ENCODE measurements at places on chromosomes 5 and 9.

GRCh38 chr5:126924331-126925033 is 105.9 kb downstream of the MARCHF3 start:
- DNase-seq, result no peak

- no peak for DNase-seq
These were observed 5.5 kb upstream of the RNU6ATAC start for GRCh38 chr9:134169724-134170401.

GRCh38 chr9:6675268-6675667 is 29.7 kb upstream of the GLDC start:
- DNase-seq, result no peak

DNA sequence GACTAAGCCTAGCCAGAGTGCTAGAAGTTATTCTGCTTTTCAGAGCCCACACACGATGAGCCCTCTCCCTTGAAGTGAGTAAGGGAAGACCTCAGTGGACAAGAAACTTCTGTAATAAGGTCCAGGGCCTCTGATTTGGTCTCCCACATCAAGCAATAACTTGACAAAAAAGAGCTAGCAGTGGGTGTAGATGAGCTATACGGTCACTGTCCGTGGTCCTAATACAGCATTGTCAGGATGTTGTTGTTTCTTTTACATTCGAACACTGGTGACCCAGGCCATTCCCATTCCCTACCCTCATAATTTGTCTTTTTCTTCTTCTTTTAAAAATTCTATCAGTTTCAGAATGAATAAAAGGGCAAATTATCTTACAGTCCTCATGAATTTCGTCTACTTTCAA is 5.2 kb downstream of the PCSK1 start:
- DNase-seq, result no peak

DNA sequence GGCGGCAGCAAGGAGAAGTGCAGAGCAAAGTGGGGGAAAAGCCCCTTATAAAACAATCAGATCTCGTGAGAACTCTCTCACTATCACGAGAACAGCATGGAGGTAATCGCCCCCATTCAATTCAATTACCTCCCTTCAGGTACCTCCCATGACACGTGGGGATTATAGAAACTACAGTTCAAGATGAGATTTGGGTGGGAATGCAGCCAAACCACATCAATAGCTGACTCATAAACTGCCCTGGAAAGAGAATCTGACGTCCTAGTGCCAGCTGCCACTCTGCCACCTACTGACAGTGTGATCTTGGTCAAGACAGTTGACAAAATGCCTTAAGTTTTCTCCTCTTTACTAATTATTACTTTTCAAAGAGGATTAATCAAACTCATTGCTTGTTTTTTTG is 128.3 kb downstream of the GPBP1 start:
- peak; percentile 29 for DNase-seq

DNA sequence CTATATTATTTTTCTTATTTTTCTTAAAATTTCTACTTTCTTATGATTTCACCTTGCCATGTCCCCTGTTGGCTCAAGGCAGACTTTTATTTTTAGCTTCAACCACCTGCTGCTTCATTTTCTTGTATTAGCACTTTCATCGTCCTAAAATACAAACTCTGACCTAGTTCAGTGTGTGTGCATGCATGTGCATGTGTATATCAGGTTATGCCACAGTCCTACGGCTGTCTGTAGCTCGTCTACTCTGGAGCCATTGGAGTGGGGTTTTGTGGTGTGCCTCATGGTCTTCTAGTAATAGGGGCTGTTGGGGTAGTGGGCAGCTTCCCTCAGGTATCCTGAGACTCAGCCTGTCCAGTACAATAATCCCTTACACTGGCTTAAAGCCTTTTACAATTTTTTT is 13.4 kb upstream of the SPINK1 start:
- DNase-seq, result no peak

GRCh38 chr5:165309446-165309845 is 1804.0 kb downstream of the MAT2B start:
- no peak for DNase-seq

DNA sequence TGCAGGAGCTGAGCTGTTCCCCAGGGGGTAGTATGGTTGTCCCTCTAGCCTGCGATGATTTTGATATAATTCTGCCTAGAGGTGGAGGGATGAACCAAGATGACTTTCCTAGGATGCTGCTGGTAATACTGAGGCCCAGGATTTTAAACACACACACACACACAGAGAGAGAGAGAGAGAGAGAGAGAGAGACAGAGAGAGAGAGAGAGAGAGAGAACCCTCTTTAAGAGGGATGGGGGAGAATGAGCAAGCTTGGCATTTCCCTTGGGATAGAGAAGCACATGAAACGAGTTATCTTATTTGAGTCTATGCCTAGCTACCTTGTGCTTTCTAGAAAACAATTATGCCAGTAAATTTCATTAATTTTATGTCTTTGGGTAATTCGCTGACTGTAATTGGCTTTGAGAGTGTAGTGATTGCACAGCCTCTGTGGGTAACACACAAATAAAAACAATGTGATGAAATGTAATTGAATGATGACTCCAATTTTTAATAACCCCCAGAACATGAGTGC is 338.4 kb downstream of the ARHGEF28 start:
- DNase-seq, result no peak

DNA sequence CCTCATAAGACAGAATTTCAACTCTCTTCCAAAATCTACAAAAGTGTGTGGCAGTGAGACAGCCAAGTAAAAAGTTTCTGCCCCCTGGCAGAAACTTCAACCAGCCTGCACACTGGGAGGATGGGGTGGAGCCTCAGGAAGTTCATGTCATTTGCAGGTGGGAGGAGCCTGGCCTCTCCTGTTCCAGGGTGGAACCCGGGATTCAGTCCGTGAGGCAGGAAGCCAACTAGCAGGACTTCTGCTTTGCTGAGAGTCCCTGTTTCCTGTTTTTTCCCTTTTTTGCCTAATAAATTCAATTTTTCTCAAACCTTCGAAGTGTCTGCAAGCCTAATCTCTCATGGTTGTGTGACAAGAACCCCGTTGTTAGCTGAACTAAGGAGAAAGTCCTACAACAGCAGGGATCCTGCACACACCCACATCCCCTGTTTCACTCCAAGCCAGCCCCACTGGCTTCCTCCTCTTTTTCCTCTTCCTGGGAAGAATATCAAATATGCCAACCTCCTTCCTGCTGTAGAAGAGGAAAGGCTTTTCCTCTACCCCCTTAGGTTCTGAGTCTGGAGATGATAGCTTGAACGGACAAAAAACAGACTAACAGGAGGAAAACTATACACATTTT is 69.3 kb downstream of the ALDH7A1 start:
- DNase-seq, result no peak

GRCh38 chr5:66989286-66989685 is 207.3 kb downstream of the CD180 start:
- DNase-seq, result no peak

DNA sequence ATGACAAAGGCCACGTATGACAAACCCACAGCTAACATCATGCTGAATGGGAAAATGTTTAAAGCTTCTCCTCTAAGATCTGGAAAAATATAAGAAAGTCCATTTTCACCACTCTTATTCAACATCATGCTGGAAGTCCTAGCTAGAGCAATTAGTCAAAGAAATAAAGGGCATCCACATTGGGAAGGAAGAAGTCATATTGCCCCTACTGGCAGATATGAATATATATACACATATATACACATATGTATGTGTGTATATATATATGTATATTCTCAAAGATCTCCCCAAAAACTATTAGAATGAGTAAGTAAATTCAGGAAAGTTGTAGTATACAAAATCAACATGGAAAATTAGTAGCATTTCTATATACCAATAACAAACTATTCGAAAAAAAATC is 17.1 kb downstream of the APBA1 start:
- no peak for DNase-seq

- no peak for DNase-seq
These were observed 80.5 kb upstream of the LMX1B start for GRCh38 chr9:126532951-126533925.

- DNase-seq, result no peak
These were observed 674.1 kb downstream of the NR2F1-AS1 start for GRCh38 chr5:92906798-92907376.

DNA sequence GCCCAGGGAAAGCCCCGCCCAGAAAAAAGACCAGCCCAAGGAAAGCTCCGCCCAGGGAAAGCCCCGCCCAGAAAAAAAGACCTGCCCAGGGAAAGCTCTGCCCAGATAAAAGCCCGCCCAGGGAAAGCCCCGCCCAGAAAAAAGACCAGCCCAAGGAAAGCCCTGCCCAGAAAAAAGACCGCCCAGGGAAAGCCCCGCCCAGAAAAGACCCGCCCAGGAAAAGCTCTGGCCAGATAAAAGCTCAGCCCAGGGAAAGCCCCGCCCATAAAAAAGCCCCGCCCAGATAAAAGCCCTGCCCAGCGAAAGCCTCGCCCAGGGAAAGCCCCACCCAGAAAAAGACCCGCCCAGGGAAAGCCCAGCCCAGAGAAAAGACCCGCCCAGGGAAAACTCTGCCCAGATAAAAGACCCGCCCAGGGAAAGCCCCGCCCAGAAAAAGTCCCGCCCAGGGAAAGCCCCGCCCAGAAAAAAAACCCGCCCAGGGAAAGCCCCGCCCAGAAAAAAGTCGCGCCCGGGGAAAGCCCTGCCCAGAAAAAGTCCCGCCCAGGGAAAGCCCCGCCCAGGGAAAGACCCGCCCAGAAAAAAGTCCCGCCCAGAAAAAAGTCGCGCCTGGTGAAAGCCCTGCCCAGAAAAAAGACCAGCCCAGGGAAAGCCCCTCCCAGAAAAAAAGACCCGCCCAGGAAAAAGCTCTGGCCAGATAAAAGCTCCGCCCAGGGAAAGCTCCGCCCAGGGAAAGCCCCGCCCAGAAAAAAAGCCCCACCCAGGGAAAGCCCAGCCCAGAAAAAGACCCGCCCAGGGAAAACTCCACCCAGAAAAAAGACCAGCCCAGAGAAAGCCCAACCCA is 11.9 kb downstream of the GRIN1 start:
- peak; percentile 32 for DNase-seq

GRCh38 chr9:86456416-86456815 is 102.2 kb upstream of the TUT7 start:
- no peak for DNase-seq

GRCh38 chr5:31573494-31574142 is 41.5 kb downstream of the C5orf22 start:
- DNase-seq, result no peak

- DNase-seq, result no peak
These were observed 178.7 kb downstream of the NDUFS4 start for GRCh38 chr5:53739111-53739510.

- DNase-seq, result no peak
These were observed 124.6 kb downstream of the ROR2 start for GRCh38 chr9:91825422-91825821.

DNA sequence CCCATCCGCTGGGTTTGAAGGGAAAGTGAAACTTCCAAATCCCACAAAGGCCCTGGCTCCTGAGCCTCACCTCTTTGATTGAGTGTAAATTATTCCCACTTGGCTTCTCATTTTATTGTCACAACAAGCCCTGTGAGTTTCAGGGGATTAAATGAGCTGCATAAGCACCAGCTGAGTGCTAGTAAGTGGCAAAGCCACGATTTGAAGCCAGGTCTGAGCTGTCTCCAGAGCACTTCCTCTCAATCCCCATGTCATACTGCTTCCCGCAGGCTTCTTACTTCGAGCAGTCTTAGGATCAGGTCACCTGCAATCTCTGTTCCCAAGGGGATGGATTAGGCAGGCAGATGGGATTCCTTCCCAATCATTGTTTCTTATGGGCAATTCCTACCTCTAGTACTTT is 18.0 kb downstream of the RPS14 start:
- no peak for DNase-seq

DNA sequence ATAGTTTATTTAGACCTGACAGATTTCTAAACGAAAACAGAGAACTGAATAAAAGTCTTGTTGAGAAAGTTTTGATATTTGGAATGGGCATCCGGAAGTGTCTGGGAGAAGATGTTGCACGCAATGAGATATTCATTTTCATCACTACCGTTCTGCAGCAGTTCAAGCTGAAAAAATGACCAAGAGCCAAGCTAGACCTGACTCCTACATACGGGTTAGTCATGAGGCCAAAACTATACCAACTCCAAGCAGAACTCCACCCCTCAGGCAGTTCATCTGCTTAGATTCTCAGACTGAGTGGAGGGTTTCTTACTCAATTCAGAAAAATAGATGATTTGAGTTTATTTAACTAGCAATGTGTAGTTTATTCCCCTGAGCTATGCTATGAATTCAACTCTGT is 95.4 kb upstream of the ANXA1 start:
- DNase-seq, result no peak

DNA sequence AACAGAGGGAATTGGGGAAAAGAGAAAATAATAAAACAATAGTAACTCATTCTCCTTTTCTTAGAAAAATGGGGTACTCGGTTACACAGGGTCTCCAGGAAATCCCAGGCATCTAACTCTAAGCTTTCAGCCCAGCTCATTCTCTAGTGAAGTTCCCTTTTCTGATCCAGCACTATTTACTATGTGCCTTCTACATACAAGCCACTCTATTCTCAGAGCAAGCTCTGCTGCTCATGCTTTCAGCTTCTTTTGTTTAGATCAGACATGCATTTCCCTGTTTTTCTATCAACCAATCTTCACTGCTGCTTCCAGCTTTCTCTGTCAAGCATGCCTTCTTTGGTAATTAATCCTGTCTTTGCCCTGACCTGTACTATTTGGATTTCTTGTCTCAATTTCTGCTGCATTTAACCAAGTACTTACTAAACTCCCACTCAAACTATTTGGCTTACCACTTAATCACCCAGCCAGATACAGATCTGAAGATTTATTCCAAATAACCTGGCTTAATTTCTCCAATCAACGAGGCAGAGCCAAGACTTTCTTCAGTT is 25.3 kb downstream of the OSMR start:
- DNase-seq, result no peak

DNA sequence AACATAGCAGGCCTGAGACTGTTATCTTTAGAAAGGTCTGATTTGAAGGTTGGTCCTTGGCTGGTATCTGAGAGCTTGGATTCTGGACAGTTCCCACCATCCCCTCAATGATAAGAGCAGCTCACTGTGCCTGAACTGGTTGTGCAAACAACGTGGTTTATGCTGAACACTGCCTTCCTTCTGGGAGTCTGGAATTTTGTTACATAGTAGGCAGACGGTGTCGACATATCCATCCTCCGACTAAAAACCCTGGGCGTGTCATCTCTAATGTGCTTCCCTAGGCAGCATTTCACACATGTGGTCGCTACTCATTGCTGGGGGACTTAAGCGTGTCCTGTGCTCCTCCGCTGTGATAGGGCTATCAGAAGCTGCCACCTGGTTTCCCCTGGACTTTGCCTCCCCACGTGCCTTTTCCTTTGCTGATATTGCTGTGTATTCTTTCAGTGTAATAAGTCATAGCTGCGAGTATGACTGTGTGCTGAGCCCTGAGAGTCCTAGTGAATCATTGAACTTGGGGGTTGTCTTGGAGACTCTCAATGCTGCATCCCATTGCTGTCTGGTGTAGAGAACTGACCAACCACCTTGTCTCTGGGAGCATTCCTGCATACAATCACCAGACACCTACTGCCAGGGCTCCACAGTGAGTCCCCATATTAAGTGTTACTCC is 119.1 kb upstream of the TBC1D2 start:
- no peak for DNase-seq

GRCh38 chr5:99141534-99142128 is 212.8 kb upstream of the CHD1 start:
- DNase-seq, result no peak

- DNase-seq, result no peak
These were observed 1.6 kb downstream of the WNK2 start for GRCh38 chr9:93185266-93186214.

GRCh38 chr9:99637641-99638040 is 184.0 kb upstream of the NR4A3 start:
- DNase-seq, result no peak

- DNase-seq, result no peak
These were observed 138.0 kb downstream of the PIK3R1 start for GRCh38 chr5:68353605-68354004.

Measured in activated T-cell treated with anti-CD3 and anti-CD28 coated beads, Interleukin-2, amount 50 U/mL, for 4 hours (primary cell).